ENCODE measurements at places on chromosomes 6 and 20. TPM values are rescaled to one million over a fixed set of nuclear protein-coding genes. Genes with fewer than 3 reads are reported as not detected.

The LY6G5C gene
- 1.5 TPM for total RNA-seq

The SLC29A1 gene
- 59.8 TPM for total RNA-seq

The MDFI gene
- not detected for total RNA-seq

The APCDD1L gene
- total RNA-seq = not detected

The BFSP1 gene
- 0.12 TPM for total RNA-seq

DNA sequence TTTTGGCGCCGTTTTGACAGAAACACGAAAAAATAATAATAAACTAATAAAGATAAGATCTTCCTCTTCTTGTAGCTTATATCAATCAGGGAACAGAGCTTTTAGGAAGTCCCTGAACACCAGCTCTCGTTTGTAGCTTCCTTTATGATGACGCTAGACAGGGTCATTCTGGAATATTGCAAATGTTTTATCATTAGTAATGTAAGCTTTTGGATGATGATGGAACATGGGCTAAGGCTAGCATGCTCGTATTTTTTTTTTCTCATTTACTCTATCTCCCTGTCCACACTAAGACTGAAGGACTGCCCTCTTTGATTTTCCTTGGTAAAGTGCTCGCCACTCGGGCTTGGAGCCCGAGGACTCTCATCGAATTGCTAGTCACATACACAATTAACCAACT is 22.1 kb upstream of the POM121L2 start:
- peak overlapping the region; percentile 39 for H3K4me3 ChIP-seq
- peaks cover 12% of the 10 kb centered on the region for H3K4me1 ChIP-seq
- no peak overlapping the region for H3K27ac ChIP-seq
- peaks cover 25% of the 10 kb centered on the region for H3K27me3 ChIP-seq

DNA sequence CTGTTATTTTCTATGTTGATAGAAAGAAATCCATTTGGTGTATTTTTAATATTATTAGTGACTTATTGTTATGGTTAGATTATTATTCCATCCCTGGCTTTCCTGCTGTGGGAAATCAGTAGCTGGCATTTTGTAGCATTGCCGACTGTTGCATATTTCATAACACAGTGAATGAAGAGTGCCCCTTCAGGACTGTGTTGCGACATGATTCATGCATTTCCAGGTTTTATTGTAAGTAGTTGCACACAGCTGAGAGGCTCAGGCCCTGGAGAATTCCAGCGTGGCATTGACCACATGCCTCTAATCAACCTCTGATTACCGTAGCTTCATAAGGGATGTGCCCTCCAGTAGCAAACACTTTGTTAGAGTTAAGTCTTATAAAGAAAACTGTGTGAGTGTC is 263.9 kb downstream of the FARS2 start:
- peaks cover 3% of the 10 kb centered on the region for H3K36me3 ChIP-seq
- no peak for DNase-seq
- H3K4me3 ChIP-seq = no peak overlapping the region
- H3K27ac ChIP-seq = no peak overlapping the region
- no peaks in the 10 kb centered on the region for H3K27me3 ChIP-seq

- no peaks in the 10 kb centered on the region for H3K36me3 ChIP-seq
- H3K27me3 ChIP-seq = no peaks in the 10 kb centered on the region
- H3K4me1 ChIP-seq = peaks cover 3% of the 10 kb centered on the region
- peak; percentile 10 for DNase-seq
- H3K4me3 ChIP-seq = no peak overlapping the region
Observed at GRCh38 chr20:11267131-11267761, 593.4 kb upstream of the JAG1 start.

Measured in activated CD4-positive, alpha-beta T cell treated with anti-CD3 and anti-CD28 coated beads for 36 hours (primary cell).